ENCODE measurements at places on chromosomes 13 and 19.

- no peak for DNase-seq
Observed at GRCh38 chr19:36891768-36892357, 24.2 kb downstream of the ZNF829 start.

DNA sequence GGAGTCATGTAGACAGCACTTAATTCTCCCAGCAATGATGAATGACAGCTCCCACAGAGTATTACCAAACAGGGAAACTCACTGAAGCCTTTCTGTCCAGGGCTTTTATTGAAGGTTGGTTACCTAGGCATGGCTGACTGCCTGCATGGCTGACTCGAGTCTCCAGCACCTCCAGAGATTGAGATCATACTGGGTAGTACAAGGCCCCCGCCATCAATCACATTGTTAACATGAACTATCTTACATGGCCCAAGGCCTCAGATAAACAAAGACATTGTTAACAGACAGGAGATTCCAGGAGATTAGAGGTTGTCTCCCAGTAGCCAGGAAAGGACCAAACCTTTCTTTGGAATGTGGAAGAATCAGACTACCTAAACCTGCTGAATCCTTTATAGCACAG is 128.3 kb upstream of the LSM14A start:
- DNase-seq = no peak

DNA sequence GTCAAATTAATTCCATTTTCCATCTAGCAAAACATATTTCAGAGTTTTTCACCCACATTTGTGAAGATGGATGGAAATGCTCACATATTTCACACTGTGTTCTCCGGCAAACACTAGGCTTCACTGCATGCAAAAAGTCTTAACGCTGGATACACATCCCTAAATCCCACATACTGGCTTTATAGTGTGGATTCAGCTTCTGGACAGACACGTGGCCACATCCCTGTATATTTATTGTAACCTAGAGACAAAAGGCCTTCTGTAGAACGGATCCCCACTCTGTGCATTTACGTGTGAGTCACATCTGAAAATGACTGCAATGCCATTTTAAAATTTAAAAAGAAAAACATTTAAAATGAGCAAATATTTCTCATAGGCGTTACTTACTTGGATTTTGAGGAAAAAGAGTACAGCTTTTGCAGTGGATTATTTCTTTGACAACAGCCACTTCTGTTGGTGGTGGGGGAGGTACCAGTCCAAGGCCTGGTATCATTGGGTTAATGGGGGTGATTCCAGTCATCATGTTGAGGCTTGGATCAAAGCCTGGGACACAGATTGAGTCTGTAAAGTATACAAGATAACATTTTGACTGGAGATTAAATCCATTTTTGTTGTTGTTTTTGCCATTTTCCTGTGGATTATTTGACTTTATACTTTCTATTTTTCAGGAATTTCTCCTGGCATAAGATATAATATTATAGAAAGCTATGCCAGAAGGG is 337.7 kb downstream of the DNAJC15 start:
- no peak for DNase-seq

- DNase-seq = no peak
Observed at GRCh38 chr13:49836516-49836915, 44.0 kb upstream of the KPNA3 start.

GRCh38 chr19:19884583-19884982 is 16.2 kb upstream of the ZNF93 start:
- no peak for DNase-seq

DNA sequence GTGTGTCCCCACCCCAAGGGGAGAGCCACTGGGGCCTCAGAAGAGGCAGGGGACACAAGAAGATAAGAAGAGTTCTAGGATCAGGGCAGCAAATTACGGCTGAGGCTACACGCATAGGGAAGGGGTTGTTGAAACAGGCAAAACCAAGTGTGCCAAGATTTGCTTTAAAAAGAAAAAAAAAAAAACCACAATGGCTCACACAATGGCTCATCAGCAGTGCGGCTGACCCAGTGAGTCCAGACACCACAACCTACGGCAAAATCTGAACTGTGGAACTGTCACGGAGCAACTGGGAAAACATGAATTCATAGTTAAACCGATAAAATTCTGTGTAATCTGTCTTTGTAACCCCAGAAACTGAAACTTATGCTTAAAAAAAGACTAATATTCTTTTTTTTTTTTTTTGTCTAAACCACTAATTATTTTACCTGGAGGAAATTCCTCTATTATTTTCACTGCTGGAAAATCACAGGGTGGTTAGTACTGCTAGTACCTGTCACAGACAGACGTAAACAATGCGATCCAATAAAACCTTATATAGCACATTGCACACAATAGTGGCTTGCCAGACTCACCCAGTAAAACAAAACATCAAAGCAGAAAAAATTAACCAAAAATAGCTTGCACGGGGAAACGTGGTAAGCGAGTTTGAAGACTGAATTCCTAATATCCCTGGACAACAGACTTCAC is 325.4 kb upstream of the TSHZ3 start:
- DNase-seq = no peak

DNA sequence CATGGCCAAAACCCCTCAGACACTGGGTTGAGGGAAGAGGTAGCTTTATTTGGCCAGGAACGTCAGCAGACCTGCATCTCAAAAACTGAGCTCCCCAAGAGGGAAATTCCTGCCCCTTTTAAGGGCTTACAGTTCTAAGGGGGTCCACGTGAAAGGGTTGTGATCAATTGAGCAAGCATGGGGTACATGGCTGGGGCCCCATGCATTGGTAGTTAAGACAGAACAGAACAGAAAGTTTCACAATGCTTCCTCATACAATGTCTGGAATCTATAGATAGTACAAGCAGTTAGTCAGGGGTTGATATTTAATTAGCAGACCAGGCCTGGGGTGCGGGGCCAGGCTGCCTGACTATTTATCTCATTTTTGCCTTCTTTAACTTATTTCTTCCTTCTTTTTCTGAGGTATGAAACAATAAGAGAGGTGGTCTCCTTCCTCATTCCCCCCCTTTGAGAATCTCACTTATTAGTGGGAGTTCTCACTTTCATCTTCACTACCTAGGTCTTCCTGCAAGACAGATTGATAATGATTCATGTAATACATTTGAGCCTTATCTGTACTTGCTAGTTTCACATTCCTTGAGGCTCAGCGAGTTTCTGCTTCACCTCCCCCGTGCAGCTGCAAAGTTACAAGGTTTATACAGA is 84.8 kb downstream of the SLC25A15 start:
- no peak for DNase-seq

- no peak for DNase-seq
Observed at GRCh38 chr19:43362179-43362578, 8.7 kb downstream of the CD177 start.

DNA sequence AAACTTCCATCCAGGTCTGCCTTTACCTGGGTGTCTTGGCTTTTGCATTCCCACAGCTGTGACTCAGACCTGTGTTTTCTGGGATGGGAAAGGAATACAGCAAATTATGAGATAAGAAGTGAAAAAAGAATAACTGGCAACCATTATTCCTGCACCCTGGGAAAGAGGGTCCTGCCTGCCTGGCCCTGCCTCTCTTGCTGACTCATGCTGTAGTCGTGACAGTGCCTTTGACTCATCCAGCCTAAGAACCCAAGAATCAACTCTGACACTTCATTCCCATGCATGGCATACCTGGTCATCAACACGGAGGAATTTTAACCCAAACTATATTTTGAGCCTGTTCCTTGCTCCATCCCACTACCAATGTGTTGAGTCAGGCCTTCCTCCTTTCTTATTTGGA is 185.4 kb upstream of the SERP2 start:
- no peak for DNase-seq

GRCh38 chr13:106772006-106772601 is 204.2 kb upstream of the ARGLU1 start:
- DNase-seq = no peak

DNA sequence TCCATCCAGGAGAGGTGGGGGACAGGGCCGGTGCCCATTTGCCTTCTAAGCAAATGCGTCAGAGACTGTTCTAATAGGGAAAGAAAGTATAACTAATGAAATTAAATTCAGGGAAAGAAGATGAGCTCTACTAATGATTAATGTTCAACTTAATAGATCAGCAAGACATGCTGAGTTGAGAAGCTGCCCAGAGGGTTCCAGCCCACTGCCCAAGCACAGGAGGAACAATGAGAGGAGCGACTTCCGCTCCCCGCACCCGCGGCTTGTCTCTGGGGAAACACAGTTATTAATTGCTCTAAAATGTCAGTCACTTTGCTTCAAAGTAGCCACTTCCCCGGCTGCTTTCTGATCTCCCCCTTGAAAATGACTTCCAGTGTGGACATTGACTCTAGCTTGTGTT is 331.3 kb downstream of the UQCRFS1 start:
- DNase-seq = no peak

DNA sequence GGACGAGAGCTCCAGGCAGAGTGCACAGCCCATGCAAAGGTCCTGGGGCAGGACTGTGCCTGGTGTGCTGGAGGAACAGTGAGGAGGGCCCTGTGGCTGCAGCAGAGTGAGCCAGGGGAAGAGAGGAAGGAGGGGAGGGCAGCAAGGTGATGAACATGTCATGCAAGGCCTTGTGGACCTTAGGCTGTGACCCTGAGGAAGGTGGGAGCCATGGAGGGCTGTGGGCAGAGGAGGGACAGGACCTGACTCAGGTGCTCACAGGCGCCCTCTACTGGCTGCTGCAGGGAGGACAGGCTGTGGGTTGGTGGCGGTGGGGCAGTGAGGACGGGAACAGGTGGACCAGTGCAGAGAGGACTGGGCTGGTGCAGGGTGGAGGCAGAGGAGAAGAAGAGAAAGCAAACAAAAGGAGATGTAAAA is 170.3 kb downstream of the PTPRS start:
- peak; percentile 20 for DNase-seq

GRCh38 chr13:112260108-112261055 is 115.8 kb upstream of the SPACA7 start:
- DNase-seq = no peak

All from stimulated activated CD8-positive, alpha-beta memory T cell treated with anti-CD3 and anti-CD28 coated beads, Interleukin-12 subunit alpha, Interleukin-12 subunit beta, amount 100 ng/mL, for 4 hours (primary cell).